ENCODE measurements at places on chromosomes 1 and 21.

GRCh38 chr1:117930173-117930447, 571 bp downstream of the WDR3 start:
- DNase-seq = no peak

GRCh38 chr1:59318271-59318860, 21.5 kb downstream of the FGGY start:
- no peak for DNase-seq

DNA sequence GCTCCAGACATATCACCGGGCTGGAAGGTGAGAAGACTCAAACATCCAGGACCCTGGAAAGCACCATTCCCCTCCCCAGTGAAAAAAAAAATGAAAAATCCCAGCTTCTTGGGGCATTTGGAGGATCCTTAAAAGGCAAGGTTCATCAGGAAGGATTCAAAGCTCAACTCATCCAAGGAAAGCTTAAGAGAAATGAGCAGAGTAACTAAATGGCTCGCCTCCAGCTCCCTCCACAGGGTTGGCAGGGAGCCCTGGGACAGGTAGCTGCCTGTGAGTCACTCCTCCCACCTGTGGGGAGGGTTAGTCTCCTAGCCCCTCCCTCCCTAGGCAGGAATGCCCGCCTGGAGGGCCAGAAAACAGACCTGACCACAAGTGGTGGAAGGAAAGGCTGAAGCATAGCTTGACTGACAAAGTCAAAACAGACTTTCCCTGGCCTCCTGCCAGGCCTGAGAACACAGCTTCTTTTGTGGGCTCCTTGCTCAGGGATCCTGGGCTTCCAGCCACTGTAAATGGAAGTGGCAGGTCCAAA, 712 bp upstream of the LAMB3 start:
- peak; percentile 77 for DNase-seq

DNA sequence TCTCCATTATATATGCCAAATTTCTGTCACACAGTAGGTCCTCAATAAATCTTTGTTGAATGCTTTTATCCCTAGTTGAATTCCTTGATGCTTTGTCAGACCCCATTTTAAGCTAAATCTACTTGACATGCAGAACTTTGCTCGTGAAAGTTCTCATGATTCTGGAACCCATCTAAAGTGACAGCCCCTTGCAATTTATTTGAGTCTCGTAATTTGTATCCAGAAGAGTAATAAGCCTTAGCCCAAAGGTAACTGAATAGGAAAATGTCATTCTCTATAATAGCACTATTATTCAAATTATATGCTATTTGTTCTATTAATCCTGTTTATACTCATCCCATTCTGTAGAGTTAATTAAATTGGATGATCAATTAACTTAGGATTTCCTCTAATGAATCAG, 466.6 kb upstream of the OLFM3 start:
- DNase-seq = no peak

Measured in NT2/D1 (cell line).